ENCODE measurements at places on chromosomes 1 and 21.

- DNase-seq = no peak
Measured at GRCh38 chr1:39648496-39648895, 9.1 kb upstream of the HEYL start.

GRCh38 chr1:160578525-160579191, 638 bp downstream of the CD84 start:
- DNase-seq = no peak

GRCh38 chr1:43836267-43836951, 97.2 kb upstream of the ARTN start:
- peak; percentile 17 for DNase-seq

DNA sequence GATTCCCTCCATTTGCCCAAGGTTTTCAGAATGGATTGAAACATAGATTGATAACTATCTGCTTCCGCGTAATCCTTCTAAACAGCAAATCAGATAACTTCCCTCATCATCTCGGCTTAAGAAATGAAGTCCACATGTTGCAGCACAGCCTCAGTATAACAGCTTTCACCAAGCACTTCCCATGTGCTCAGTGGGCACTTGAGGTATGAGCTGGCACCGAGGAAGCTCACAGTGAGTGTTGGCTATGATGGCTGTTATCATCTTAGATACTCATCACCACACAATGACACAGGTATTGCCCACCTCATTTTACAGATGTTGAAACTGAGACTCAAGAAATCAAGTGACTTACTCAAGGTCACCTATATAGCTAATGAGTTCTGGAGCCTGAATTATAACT, 43.2 kb downstream of the RCSD1 start:
- no peak for DNase-seq

- DNase-seq = no peak
Measured at GRCh38 chr21:39208624-39209333, 25.5 kb upstream of the PSMG1 start.

GRCh38 chr1:169043823-169044222, 62.7 kb upstream of the ATP1B1 start:
- DNase-seq = no peak

GRCh38 chr1:183808296-183809027, 3.5 kb downstream of the RGL1 start:
- no peak for DNase-seq

DNA sequence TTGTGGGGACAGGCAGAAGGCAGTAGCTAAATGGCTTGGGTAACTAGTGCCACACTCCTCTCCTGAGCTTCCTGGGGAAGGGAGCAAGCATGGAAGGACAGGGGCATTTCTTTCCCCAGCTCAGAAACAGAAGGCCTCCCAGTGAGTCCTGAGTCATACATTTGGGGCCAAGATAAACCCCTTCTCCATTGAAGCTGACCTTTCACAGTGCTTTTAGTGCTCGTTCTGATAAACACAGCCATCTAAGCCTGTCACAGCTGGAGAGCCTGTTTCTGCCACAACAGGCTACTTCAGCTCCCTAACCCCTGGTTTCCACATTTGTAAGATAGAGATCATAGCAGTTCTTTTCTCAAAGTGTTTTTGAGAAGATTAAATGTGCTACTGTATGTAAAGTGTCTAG, 374.0 kb downstream of the LMX1A start:
- no peak for DNase-seq

GRCh38 chr1:221575605-221576004, 166.3 kb downstream of the DUSP10 start:
- DNase-seq = no peak

DNA sequence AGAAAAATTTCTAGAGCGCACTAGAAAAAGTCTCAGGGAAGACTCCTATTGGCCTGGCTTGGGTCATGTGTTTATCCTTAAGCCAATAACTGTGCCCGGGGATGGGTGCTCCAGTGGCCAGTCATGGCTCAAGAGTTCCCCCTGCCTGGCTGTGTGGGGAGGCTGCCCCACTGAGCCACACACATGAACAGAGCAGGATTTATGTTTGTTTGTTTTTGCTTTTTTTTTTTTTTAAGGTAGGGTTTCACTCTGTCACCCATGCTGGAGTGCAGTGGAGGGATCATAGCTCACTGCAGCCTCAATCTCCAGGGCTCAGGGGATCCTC, 21.8 kb downstream of the EDN2 start:
- DNase-seq = no peak

DNA sequence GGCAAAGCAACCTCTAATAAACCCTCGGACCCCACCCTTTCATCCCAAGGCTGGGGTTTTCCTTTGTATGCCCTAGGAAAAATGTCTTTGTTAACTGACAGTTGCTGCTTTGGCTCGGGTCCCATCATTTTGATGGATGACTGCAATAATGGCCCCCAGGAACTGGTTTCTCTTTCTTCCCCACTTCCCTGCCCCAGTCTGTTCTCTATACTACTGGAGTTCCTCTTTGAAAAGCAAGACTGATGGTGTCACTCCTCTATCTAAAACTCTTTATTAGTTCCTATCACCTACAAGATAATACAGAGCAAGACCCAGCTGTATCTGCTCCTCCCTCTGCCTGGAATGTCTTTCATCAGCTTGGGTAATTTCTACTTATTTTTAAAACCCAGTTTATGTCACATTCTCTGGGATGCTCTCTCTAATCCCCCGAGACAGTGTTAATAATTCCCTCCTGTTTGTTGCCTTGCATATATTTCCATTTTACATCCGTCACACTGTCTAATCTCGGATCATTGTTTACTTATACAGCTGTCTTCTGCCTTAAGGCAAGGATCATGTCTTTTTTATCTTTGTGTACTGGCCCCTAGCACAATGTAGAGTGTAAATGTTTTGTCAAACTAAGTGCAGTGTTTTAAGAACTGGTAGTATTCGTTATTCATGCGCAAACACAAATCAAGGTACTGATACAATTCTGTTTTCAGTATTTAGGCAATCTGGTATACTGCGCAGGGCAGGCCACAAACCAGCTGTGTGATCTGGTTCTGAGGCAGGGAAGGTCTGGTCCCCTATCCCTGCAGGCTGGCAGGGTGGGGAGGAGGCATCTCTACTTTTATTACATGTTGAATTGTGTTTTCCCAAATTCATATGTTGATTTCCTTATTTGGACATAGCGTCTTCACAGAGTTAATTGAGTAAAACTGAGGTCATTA, 16.1 kb downstream of the SLAMF1 start:
- DNase-seq = no peak

GRCh38 chr1:152879559-152880198, 1.6 kb downstream of the SMCP start:
- no peak for DNase-seq

DNA sequence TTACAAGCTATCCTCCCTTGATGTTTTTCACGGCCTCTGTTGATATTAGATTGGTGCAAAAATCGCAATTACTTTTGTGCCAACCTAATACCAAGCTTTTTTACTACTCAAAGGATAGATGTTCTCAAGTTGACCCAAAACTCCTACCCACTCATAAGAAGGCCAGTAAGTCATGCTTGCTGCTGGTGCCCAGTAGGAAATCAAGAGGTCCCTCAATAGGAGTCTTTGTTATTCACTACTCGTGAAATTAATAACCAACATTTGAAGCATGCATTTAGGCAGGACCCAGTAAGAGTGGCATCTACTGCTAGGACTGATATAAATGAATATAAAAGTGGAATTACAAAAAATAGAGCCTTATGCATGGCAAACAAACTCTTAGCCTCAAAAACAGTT, 52.6 kb downstream of the APP start:
- DNase-seq = no peak

DNA sequence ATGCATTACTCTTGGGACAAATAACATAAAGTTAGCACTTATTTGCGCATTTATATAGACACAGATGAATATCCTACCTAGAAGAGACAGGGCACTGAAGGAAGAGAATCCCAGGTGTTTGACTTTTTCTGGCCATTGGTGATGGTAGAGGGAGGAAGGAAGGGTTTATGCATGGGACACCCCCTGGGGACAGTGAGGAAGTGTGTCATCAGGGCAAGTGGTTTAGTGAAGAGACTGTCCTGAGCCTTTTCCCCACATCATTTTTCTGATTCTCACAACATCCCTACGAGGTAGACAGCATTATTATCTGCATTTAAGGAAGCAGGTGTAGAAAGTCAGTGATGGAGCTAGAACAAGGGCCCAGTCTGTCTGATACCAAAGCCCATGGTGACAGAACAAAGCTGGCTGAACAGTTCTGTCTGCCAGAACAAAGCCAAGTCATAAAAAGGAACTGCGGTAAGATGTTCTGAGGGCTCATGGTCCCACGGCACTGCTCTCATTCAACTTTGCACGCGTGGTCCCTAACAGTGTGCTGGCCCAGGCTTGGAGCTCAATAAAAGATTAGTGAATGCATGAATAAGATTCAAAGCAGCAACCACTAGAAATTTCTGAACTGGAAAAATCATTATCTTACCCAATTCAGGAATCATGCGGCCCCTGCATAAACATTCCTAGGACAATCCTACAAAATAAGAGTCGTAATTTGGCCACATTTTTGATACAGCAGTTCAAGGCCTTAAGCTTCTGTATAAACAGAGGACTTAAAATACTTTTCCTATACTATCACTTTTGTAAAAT, 12.2 kb upstream of the CDC42BPA start:
- DNase-seq = no peak

DNA sequence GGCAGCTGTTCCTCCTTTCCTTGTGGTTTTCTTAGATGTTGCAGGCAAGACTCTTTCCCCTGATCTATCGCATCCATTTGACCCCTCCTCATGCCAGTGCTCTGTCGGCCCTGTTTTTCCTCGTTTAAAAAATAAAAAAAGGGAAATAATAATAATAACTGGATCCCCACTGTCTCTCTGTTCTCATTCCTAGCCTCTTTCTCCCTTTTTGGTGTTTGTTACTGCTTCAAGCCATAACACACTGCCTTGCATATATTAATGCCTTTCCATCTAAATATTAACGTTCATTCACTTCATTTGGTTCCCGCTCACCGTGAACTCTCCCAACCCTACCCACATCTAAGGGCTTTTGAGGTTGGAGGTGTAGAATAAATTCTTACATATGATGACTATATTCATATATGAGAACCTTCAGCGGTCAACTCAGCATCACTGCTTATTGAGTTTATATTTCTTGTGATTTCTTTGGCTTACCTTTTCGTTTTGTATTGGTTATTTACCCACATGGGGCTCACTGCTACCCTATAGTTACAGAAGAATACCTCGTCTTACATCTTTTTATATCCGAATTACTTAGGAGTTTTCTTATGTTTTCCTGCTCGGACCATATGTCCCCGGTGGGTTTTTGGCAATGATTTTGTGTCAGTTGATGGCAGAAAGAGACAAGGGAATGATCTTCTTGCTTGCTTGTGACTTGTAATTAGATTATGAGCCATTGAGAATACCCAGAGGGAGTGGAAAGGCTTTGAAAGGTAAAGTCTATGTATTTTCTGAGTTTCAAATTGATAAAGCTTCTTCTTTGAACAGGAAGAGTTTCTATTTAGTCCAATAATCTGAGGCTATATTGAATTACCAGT, 805 bp downstream of the ATG4C start:
- no peak for DNase-seq

All from activated naive CD4-positive, alpha-beta T cell (primary cell).